ENCODE measurements at places on chromosomes 5 and 9.

GRCh38 chr9:89658931-89659330 is 54.1 kb downstream of the GADD45G start:
- DNase-seq = no peak

GRCh38 chr5:60271517-60271916 is 378.0 kb upstream of the PDE4D start:
- DNase-seq = no peak

GRCh38 chr9:130240410-130241197 is 25.0 kb upstream of the HMCN2 start:
- peak; percentile 81 for DNase-seq

- DNase-seq = no peak
These were observed 1.3 kb downstream of the TENT2 start for GRCh38 chr5:79613549-79613948.

- DNase-seq = no peak
These were observed 650.8 kb downstream of the IRX1 start for GRCh38 chr5:4246447-4246846.

DNA sequence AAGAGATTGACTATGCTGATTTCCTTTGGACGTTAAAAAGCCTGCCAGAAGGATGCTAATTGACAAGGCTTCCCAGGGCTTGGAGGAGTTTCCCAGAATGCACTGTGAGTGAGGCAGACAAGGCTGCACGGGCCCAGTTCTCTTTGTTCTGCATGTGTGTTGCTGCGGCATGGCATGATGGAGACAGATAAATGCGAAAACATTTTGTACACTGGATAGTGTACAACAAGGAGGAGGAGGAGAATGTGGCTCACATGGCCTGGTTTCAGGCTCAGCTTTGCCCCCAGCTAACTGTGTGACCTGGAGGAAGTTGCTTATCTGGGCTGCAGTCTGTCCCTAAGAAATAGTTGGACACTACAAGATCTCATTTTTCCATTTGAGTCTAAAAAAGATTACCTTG is 135.5 kb upstream of the CPEB4 start:
- no peak for DNase-seq

DNA sequence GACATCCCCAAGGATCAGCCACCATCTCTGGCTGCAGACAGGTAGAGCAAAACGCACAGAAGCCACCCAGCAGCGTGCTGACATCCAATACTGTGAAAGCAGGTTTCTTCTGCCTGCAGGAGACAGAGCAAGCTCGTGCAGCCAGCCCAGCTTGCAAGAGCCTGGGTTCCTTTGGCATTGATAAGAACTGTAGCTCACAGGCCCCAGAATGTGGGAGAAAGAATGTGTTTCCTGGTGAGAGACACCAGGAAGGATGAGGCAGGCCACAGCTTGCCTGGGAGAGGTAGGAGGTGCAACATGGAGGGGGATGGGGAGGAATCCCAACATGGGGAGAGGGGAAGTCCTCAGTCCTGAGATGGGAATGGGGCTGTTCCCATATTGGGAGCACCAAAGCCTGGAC is 34.0 kb upstream of the ARAP3 start:
- no peak for DNase-seq
